Kidney tubule cell (primary cell): ENCODE measurements at places on chromosomes 7 and 10.

DNA sequence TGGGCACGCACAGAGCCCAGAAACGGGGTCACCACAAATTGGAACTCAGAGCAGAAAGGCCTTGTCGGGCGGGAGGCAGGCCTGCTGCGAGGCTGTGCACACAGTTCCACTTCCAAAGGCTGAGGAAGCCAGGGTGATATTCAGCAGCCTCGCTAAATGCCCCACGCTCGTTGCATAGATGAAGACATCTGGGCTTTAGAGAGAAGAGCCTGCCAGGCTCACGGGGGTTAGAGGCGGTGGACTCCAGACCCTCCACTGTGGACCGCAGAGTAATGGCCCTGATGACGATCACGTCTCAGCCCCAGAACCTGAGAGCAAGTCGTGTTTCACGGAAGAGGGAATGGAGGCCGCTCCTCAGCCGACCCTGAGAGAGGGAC, 104.2 kb downstream of the DNAJB6 start:
- DNase-seq: no peak

- no peak for DNase-seq
Observed at GRCh38 chr7:96901822-96902445, 103.4 kb upstream of the DLX6 start.

GRCh38 chr10:103463499-103463898, 4.8 kb upstream of the CALHM1 start:
- peak; percentile 62 for DNase-seq

- DNase-seq: no peak
Observed at GRCh38 chr7:151089893-151090730, 3.8 kb downstream of the AGAP3 start.

DNA sequence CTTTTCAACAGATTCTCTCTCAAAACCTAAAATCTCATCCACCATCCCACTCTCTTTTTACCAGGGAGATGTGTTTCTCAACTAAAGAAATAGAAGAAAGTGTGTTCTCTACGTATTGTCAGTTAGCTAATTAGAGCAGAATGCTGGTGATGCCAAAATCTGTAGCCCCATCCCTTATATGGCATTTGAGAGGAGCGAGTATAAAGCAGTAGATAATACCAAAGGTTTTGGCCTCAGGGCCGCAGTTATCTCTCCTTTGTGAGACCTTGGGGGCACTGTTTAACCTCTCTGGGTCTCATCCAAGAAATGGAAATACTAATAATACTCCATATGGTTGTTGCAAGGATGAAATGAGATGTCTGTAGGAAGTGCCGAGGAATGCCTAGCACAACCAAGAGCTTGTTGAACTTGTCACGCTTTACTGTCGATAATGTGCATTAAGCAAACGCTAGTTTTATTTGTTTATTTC, 456 bp upstream of the DLD start:
- no peak for DNase-seq

DNA sequence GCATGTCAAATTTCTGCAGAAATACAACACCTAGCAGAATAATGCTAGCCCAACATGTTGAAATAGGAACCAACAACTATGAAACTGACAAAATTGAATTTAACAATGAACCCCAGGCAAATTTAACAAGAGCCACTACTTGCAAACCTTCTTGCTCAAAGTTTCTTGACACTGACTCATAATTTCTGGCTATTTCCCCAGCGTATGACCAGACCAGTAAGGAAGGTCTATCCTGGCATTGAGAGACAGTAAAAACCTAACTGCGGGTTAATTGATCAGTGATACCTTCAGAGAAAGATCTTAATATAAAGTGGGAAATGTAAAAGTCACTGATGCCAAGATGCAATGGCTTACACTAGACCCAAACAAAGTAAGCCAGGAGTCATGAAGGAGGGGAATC, 510.1 kb downstream of the ARL4A start:
- DNase-seq: no peak

DNA sequence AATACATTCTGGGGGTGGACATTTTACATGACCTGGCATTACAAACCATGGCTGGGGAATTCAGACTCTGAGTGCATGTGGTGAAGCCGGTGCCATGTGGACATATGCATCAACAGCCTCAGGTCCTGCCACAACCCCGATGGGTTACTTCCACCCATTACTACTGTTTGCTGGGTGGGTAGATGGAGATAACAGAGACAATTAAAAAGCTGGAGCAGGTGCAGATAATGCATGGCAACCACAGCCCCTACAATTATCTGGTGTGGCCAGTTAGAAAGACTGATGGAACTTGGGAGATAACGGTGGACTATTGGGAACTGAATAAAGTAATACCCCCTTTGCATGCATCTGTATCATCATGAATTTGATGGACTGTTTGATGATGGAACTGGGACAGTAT, 21.6 kb upstream of the ADAMTS14 start:
- no peak for DNase-seq

DNA sequence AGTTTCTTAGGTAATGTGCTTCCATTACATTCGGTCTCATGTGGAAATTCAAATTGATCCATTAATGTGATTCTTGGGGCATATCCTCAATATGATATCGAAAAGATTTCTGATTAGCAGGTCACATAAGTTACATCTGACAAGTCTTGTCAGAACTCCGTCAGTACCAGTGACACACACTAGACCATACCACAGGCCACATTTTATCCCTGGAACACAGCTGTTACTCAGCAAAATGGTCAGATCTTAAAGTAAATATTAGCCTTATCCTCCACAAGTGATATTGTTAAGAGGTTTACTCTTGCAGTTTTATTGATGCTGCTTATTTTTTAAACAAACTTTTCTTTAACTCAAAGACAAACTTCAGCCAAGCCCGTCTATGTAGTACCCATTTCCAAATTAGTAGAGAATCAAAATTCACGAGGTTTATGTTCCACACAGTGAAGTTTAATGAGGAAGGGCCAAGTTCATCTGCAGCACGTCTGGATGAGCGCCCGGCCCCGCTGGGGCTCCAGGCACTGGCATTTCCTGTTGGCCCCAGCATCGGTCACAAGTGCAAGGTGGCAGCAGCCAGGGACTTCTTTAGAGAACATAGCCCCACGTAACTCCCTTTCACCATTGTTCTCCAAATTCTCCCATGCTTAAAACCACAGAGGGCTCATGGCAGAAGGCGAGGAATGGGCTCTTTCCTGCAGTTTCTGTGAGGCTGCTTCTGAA, 132.2 kb downstream of the VIPR2 start:
- peak; percentile 9 for DNase-seq

- peak; percentile 4 for DNase-seq
Observed at GRCh38 chr7:118152149-118152548, 31.8 kb upstream of the LSM8 start.

DNA sequence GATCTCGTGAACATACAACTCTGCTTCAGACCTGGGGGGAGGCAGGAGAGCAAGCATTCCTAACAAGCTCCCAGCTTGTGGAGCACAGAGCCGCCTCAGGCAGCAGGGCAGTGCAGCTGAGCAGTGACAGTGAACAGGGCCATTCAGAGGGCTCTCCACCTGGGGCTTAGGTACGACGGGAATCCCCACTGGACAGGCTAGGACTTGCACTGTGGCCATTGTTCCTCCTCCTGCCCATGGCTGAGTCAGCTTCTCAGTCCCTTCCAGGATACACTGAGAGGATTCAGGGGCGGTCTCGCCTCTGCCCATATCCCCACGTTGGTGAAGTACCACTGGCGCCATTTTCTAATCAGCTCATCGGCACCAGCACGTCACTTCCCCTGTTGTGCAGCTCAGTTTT, 71.1 kb downstream of the FIGNL1 start:
- DNase-seq: peak; percentile 64

DNA sequence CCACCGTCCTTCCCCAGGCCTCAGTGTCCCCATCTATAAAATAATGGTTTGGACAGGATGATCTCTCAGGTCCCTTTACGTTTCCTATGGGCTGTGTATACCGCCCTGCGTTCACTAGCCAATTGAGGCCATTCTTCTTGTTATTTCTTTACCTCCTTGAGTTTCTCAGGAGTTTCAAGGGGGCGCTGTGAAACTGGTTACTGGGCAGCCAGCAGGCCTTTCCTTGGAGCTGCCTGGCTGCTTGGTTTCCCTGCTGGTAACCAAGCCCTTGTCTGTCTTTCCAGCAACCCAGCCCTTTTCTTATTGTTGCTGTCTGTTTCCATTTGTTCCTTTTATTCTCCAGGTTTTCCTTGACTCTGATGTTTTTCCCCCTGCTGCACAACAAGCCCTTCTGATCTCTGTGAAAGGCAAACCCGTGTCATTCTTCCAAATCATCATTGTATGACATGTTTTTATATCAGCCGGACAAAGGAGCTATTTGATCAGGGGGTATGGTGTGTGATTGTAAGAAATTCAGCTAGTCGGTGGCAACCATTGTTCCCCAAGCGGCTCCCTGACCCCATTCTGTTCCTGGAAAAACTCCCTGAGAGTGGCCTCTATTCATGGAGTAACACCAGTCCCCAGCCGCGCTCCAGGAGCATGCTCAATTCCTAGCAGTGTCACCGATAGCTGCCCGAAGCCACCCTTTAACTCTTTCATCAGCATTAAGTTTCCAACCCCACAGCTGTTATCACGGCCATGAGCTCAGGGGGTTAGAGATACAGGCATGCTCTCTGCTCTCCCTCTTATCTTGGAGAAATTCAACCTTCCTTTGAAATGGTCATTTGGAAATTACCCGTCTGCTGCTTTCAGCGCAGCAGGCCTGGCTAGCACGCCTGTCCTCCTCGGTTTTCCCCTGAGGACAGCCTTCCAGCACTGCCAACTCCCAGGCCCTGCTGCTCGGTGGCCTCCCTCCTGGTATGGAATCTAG, 26.6 kb downstream of the FGF8 start:
- DNase-seq: no peak

GRCh38 chr7:74173491-74173865, 678 bp upstream of the EIF4H start:
- no peak for DNase-seq

GRCh38 chr7:143318661-143319060, 2.8 kb downstream of the CLCN1 start:
- DNase-seq: no peak

GRCh38 chr7:117126676-117127075, 173.4 kb downstream of the ST7 start:
- DNase-seq: no peak

DNA sequence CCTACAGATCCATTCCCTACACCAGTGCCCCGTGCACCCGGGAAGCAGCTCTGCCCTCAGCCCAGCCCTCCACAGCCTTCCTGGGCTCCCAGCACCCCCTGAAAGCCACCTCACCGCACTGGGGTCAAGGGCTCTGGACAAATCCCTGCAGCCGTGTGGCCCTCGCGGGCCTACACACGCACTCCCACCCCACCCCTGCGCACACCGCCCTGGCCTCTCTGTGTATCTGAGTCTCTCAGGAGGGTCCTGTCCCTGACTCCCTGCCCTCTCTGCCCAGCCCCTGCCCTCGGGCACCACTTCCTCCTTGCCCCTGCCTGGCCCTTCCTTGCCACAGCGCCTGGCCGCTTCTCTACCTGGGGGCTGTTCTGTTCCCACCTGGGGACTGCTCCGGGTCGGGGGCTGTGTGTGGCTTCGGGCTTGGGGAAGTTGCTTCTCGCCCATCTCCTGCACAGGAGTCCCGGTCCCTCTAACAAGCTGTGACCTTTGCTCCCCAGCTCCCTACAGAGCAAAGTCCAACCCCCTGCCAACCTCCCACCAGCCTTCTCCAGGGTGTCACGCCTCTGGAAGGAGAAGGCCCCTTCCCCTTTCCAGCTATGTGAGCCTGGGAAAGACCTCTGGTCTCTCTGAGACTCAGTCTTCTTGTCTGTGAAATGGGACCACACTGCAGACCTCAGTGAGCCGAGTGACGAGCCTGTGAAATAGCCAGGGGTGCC, 1.5 kb downstream of the TMEM184A start:
- no peak for DNase-seq

- no peak for DNase-seq
Observed at GRCh38 chr10:71638064-71638821, 81.3 kb downstream of the C10orf105 start.

GRCh38 chr7:116034411-116034810, 3.8 kb upstream of the TFEC start:
- DNase-seq: no peak

DNA sequence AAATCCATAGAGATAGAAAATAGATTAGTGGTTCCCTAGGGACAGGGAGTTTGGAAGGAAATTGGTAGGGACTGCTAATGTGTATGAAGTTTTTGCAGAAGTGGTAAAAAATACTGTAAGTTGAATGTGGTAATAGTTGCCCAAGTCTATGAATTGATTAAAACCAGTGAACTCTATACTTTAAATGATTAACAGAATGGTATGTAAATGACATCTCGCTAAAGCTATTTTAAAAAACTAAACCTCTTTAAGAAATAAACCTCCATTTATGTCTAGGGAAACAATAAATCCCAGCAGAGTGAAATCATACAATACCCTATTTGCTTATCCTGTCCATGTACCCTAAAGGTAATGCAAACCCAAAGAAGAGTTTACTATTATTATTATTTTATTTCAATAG, 61.4 kb downstream of the IPMK start:
- DNase-seq: no peak

- DNase-seq: no peak
Observed at GRCh38 chr7:47832105-47832715, 116.1 kb downstream of the PKD1L1 start.

GRCh38 chr7:99255463-99255862, 17.2 kb upstream of the MYH16 start:
- DNase-seq: no peak

DNA sequence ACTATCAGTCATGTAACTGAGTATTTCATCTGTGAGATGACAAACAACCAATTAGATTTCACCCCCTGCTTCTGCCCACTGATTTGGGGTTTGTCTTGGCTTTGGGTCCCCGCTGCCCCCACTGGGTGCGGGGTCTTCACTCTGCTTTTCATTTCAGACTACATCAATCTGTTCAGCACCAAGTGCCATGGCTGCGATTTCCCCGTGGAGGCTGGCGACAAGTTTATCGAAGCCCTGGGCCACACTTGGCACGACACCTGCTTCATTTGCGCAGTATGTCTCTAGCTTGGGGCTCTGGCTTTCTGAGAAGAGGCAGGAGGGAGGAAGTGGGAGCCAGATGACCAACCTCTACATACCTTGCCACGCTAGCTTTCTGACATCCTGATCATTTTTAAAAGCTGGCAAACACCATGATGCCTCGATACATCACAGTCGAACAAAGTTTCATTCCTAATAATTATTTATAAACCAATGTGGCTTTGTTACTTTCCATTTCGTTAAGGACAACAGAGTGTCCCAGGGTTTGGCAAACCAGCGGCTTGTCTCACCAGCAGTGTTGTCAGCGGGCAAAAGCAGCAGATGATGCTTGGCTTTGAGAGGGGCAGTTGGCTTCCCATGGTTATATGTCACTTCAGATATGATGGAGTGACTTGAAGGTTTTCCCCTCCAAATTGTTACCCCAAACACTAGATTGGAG, 30.3 kb upstream of the BMPR1A start:
- no peak for DNase-seq

- peak; percentile 72 for DNase-seq
Observed at GRCh38 chr7:88224601-88225275, 4.9 kb upstream of the SRI start.

GRCh38 chr10:125032474-125033020, 90.6 kb downstream of the ZRANB1 start:
- no peak for DNase-seq

- DNase-seq: no peak
Observed at GRCh38 chr10:129501652-129502436, 34.8 kb downstream of the MGMT start.

- DNase-seq: no peak
Observed at GRCh38 chr10:13909516-13910258, 322.9 kb downstream of the PRPF18 start.
